Activated CD4-positive, alpha-beta T cell treated with anti-CD3 and anti-CD28 coated beads, Interleukin-2, amount 10 ng/mL, durations not matched to agents 24 days and 14 days (primary cell): ENCODE measurements at places on chromosomes 4 and X. TPM values are rescaled to one million over a fixed set of nuclear protein-coding genes. Genes with fewer than 3 reads are reported as not detected.

Gene PABPC1L2B
- total RNA-seq = not detected in 2 replicates

GRCh38 chr4:68499021-68499420 lies 51.8 kb downstream of the TMPRSS11E start:
- no peak overlapping the region for H3K27ac ChIP-seq
- peaks cover 2% of the 10 kb centered on the region for H3K4me1 ChIP-seq
- no peaks in the 10 kb centered on the region for H3K36me3 ChIP-seq
- no peak overlapping the region for H3K4me3 ChIP-seq

DNA sequence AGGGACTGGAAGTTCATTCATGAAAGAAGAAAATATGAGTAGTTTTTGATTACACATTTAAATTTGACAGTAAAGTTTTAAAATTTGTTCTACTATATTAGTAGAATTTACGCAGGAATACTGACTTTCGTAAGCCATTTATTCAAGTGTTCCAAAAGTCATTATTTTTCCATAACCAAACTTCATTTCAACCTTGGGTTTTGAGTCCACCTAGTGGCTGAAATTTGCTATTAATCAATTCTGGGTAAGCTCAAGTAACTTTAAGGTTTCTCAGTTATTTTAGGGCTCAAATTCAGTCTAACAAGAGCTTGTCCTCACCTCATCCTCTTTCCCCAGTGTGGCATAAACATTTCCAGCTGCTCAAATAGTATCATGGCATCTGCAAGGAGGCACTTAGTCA lies 175.4 kb downstream of the SH3BGRL start:
- H3K27me3 ChIP-seq = peaks cover 1% of the 10 kb centered on the region
- H3K4me3 ChIP-seq = no peak overlapping the region
- H3K27ac ChIP-seq = no peak overlapping the region
- no peak for DNase-seq

Gene GPR82
- not detected in 2 replicates for total RNA-seq

DNA sequence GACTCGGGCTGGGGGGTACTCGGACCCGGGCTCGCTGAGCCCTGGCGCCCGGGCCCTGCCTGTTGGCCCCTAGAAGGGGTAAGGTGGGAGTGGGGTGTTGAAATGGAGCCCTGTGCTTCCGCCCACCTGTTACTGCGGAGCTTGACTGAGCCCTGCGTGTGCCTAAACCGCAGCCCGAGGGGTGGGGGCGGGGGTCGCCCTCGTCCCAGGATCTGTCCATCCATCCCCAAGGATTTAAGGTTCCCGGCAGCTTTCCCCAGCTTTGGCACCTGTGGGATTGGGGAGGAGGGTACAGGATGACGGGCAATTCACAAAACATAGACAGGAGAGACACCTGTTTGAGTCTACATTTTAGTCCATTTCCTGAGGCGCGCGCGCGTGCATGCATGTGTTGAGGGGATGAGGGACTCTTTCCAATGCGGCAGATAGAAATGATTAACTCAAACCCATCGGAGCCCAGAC lies 779 bp downstream of the GABRQ start:
- no peaks in the 10 kb centered on the region for H3K36me3 ChIP-seq
- peaks cover 30% of the 10 kb centered on the region for H3K27me3 ChIP-seq
- no peak for DNase-seq
- H3K27ac ChIP-seq = no peak overlapping the region
- H3K4me1 ChIP-seq = no peaks in the 10 kb centered on the region

DNA sequence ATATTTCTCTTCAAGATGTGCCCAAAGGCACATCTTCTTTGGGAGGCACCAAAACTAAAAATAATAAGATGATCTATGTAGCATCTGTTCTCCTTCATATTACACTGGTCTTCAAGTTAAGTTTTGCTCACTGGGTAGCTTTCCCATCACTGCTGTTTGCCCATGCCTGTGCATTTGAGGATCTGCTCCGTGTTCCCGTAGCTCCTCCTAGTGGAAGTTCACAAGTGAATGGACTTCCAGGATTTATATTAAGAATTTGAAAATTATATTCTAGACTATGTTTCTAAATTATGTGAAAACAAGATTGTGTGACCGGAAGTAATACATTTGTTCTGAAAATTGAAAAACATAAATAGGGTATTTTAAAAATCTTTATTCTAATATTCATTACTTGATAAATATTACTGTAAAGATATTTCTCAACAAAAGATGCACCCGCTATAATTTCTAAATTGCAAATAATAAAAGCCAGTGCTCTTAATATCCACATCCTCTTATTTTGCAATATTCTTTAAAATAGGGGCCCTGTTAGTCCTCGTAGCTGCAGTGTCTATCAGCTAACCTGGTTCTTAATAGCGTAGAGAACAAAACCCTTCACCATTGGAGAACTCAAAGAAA lies 147.7 kb downstream of the RBM46 start:
- no peaks in the 10 kb centered on the region for H3K36me3 ChIP-seq
- H3K4me3 ChIP-seq = no peak overlapping the region
- H3K27ac ChIP-seq = no peak overlapping the region

DNA sequence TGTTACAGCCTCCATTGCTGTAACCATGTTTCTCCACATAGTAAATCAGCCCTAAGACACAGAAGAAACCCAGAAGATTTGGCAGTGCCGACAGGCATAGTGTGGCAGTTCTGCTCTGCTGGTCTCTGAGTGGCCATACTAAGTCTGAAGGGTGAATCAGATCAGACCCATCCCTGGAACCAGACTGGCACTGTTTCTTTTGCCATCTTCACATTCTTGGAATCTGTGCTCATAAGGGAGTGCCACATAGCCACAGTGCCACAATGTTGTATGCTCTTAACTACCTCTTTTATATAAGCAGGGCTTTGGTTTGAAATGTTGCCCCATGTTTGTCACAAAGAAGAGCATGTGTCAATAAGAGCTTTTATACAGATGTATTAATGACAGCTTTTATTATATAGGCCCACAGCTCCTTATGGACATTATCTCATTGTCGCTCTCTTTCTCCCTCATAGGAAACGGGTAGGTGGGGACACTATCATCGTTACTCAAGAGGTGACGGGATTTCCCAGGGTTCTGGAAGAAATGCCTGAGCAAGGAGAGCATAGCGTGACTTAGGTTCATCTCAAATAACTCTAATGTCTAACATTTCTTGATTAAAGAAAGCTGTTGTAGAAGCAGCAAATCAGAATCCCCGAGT lies 128.2 kb downstream of the CBR4 start:
- H3K36me3 ChIP-seq = peaks cover 17% of the 10 kb centered on the region
- H3K4me3 ChIP-seq = no peak overlapping the region
- peaks cover 25% of the 10 kb centered on the region for H3K27me3 ChIP-seq
- no peak for DNase-seq
- no peak overlapping the region for H3K27ac ChIP-seq
- peaks cover 12% of the 10 kb centered on the region for H3K4me1 ChIP-seq

DNA sequence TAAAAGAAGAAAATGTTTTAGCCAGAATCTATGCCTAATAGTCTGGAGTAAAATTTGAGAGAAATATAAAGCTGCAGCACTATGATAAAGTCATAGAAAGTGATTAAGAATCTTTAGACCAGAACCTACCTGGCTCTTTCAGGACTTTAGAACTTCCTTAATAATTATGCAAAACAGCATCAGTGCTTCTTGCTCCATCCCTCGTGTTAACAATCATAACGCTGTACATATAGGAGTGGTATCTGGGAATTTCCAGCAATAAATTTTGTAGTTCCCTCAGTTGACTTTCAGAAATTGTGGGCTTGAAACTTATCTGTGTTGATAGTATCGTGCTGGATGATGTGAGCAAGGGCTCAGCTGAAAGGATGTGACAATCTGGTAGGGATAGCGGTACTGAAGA lies 102.1 kb upstream of the RASGEF1B start:
- no peak overlapping the region for H3K27ac ChIP-seq
- no peak for DNase-seq
- H3K36me3 ChIP-seq = no peaks in the 10 kb centered on the region
- H3K27me3 ChIP-seq = peaks cover 7% of the 10 kb centered on the region
- no peaks in the 10 kb centered on the region for H3K4me1 ChIP-seq

- no peak for DNase-seq
- H3K4me3 ChIP-seq = no peak overlapping the region
- no peaks in the 10 kb centered on the region for H3K27me3 ChIP-seq
- H3K27ac ChIP-seq = no peak overlapping the region
- no peaks in the 10 kb centered on the region for H3K36me3 ChIP-seq
Measured at GRCh38 chrX:74346088-74346487, 42.1 kb downstream of the ZCCHC13 start.

- H3K4me3 ChIP-seq = no peak overlapping the region
- H3K4me1 ChIP-seq = peaks cover 3% of the 10 kb centered on the region
- no peaks in the 10 kb centered on the region for H3K36me3 ChIP-seq
Measured at GRCh38 chr4:168751263-168752225, 254.7 kb downstream of the PALLD start.

GRCh38 chr4:59772641-59773139 lies 1427.4 kb upstream of the ADGRL3 start:
- no peaks in the 10 kb centered on the region for H3K4me1 ChIP-seq
- no peak overlapping the region for H3K27ac ChIP-seq
- no peak for DNase-seq
- H3K36me3 ChIP-seq = no peaks in the 10 kb centered on the region
- no peaks in the 10 kb centered on the region for H3K27me3 ChIP-seq

GRCh38 chr4:70425306-70425705 lies 27.6 kb downstream of the OPRPN start:
- no peaks in the 10 kb centered on the region for H3K4me1 ChIP-seq
- H3K27ac ChIP-seq = no peak overlapping the region
- H3K36me3 ChIP-seq = no peaks in the 10 kb centered on the region
- no peak for DNase-seq
- no peak overlapping the region for H3K4me3 ChIP-seq

DNA sequence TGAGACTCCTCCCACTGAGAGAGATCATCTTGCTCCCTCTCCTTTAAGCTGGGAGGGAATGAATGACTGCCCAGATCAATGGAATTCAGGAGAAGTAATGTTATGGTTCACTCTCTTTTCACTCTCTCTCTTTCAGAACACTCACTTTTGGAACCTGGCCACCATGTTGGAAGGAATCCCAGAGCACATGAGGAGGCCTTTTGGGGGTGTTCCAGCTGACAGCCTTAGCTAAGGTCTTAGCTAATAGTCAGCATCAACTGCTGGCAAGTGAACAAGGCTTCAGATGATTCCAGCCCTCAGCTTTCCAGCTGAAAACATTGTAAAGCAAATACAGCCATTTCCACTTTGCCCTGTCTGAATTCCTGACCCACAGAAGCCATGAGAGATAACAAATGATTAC lies 124.0 kb upstream of the CLNK start:
- H3K36me3 ChIP-seq = no peaks in the 10 kb centered on the region
- H3K4me3 ChIP-seq = no peak overlapping the region
- H3K27ac ChIP-seq = no peak overlapping the region
- no peaks in the 10 kb centered on the region for H3K4me1 ChIP-seq
- H3K27me3 ChIP-seq = no peaks in the 10 kb centered on the region

DNA sequence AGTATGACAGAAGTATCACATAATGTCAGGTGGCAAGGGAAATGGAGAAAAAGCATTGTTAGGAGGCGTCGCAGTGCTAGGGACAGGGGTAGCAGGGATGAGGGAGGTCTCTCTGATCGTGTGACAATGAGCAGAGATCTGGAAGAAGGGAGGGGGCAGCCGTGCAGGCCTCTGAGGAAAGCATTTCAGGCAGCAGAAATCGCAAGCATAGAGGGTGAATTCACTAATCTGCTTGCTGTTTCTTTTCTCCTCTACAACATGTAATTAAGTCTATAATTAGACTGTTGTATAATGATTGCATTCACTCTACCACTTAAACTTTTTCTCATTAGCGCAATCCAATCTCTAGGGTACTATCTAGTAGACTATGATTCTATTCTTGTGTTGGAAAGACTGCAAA lies 9.1 kb downstream of the CYP4V2 start:
- peaks cover 13% of the 10 kb centered on the region for H3K36me3 ChIP-seq
- peak; percentile 27 for DNase-seq
- H3K4me1 ChIP-seq = peaks cover 6% of the 10 kb centered on the region
- H3K27ac ChIP-seq = no peak overlapping the region
- no peaks in the 10 kb centered on the region for H3K27me3 ChIP-seq

DNA sequence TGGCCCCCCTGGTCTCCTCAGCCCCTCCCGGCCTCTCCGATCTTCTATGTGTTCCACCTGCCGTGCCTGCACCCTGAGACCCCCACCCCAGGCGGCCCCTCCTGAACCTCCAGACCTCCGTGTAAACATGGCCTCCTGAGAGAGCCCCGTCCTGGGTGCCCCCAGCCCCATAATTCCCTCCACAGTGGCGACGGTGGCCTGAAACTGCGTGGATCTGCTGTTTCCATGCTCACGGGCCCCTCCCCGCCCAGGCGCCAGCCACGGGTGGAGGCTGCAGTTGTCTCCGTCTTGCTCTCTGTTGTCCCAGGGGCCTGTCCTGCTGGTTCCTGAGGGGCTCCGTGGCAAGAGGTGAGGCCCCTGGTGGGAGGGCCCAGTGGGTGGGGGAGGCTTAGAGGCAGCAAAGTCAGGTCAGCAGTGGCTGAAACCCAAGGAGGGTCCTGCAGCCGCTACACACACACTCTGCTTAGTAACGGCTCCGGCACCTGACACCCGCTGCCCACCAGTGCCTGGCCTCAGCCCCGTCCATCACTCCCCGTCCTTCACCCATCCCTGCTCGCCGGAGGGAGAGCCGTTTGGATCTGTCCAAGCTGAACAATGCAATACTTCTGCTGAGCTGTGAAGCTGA lies 75.8 kb downstream of the FAM53A start:
- no peaks in the 10 kb centered on the region for H3K4me1 ChIP-seq
- no peak overlapping the region for H3K4me3 ChIP-seq
- DNase-seq = no peak
- H3K27ac ChIP-seq = no peak overlapping the region
- H3K27me3 ChIP-seq = no peaks in the 10 kb centered on the region
- H3K36me3 ChIP-seq = no peaks in the 10 kb centered on the region

DNA sequence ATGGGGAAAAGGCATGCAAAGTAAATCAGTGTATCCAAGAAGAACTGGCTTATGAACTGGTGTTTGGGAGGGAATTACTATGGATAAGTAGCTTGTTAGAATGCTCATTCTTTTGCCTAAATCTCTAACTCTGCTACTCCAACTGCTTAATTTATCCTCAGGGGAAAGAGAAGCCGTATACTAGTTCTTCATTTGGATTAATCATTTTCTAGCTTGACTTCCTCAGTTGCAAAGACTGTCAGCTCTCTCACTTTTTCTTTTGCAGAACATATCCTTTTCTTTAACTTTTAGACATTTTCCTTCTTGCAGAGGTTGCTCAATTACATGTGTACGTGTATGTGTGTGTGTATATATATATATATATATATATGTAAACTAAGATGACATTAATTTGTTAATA lies 21.9 kb downstream of the GPRIN3 start:
- no peaks in the 10 kb centered on the region for H3K27me3 ChIP-seq
- H3K4me3 ChIP-seq = peak overlapping the region; percentile 71
- DNase-seq = no peak
- peaks cover 83% of the 10 kb centered on the region for H3K4me1 ChIP-seq
- peak overlapping the region; percentile 79 for H3K27ac ChIP-seq
